ENCODE measurements at places on chromosomes 5 and 9. TPM values are rescaled to one million over a fixed set of nuclear protein-coding genes. Genes with fewer than 3 reads are reported as not detected.

Gene RORB
- 0.92 TPM for polyA plus RNA-seq

Gene STPG3
- not detected for polyA plus RNA-seq

Gene SMAD5
- polyA plus RNA-seq, result 6.8 TPM

GRCh38 chr5:155655569-155655968, 642.0 kb downstream of the KIF4B start:
- H3K27ac ChIP-seq, result no peak overlapping the region
- H3K4me3 ChIP-seq, result no peak overlapping the region
- no peaks in the 10 kb centered on the region for H3K36me3 ChIP-seq
- DNase-seq, result no peak

GRCh38 chr9:134339183-134339806, 13.0 kb downstream of the RXRA start:
- no peaks in the 10 kb centered on the region for H3K36me3 ChIP-seq
- no peak overlapping the region for H3K4me3 ChIP-seq
- H3K4me1 ChIP-seq, result peaks cover 90% of the 10 kb centered on the region
- DNase-seq, result peak; percentile 78
- no peaks in the 10 kb centered on the region for H3K27me3 ChIP-seq

DNA sequence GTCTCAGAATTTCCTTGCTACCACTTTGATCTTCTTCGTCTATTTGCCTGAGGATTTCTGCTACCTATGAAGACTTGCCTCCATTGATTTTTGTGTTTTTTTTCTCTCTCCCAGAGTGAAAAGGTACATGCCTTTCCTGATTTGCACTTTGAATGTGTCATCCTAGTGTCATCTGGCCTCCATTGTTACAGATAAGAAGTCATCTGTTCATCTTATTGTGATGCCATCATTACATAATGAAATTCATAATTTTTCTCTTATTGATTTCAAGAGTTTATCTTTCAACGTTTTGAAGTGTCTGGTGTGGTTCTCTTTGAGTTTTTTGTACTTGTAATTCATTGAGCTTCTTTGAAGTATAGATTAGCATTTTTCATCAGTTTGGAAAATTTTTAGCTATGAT, 144.8 kb downstream of the SH3GL2 start:
- no peaks in the 10 kb centered on the region for H3K36me3 ChIP-seq
- H3K4me1 ChIP-seq, result no peaks in the 10 kb centered on the region
- H3K27me3 ChIP-seq, result no peaks in the 10 kb centered on the region
- H3K27ac ChIP-seq, result no peak overlapping the region
